ENCODE measurements at places on chromosomes 3 and 15.

DNA sequence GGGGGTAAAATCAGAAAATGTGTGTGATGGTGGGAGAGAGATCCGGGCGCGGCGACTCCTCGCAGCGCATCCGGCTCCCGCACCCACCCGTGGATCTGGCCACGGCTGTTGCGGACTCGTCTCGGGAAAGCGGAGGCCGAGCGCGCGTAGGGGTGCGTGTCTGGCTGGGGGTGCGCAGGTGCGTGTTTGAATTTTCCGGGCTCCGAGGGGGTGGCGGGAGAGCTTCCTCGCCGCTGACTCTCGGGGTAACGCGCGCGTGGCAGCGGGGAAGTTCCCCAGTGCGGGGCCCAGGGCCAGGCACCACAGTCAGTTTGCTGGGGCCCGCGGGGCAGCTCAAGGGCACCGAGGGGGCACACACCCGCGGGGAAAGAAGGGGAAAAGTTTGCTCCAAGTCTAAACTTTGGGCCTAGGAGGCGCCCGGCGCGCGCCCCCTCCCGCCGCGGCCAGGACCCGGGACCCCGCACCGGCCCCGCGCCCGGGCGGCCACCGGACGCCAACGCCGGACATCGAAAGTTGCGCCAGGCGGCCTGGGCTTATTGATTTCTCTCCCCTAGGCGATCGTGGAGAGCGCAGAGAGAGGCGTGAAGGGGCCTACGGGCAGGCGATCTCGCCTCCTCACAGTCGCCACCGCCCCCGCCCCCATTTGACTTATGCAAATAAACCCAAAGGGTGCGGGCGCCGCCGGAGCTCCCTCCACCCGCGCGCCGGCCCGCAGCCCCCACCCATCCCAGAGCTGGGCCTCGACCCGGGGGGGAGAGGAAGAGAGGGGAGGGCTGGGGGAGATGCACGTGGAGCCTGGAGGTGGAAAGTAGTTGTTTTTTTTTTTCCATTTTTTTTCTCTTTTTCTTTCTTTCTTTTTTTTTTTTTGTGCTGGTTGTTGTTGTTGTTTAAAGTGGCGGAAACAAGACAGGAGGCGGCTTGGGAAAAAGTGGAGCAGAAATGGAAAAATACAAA is 639 bp downstream of the FOXP1 start:
- peak; percentile 41 for DNase-seq

GRCh38 chr3:33751336-33751735 is 33.3 kb upstream of the CLASP2 start:
- DNase-seq = no peak

- no peak for DNase-seq
These were observed 377.7 kb upstream of the RBMS3 start for GRCh38 chr3:28903171-28903601.

DNA sequence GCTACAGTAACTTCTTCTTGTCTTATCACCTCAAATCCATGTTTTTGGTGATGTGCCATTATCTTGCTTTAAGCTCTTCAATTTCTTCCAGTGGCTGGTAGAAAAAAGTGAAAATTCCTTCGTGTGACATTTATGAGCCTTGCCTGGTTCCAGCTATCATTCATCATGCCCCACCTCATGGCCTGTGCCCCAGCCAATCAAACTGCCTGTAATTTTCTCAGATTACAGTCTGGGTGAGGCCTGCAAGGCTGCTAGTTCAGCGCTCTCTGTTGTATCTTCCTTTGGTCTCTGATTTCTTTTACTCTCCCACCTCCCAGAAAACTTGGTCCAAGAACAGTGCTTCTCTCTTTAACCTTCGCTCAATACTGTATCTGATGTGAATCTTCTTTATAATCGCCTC is 249.3 kb upstream of the ZNF717 start:
- no peak for DNase-seq

DNA sequence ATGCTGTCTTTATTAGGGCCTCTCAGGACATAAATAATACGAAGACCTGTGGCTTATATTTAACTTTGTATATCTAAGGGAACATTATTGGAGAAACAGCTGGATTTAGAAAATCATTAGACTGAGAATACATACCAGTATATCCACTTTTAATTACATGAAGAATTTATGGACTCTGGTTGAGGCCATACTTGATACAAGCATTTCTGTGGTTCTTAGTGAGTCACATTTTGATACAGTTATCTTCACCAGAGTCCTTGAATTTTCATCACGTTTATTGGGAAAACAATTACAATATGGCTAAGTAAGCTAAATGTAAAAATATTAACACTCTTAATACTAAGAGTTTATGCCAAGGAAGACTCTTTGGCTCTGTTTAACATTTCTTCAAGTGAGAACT is 9.9 kb downstream of the KIF23 start:
- DNase-seq = no peak

- DNase-seq = no peak
These were observed 15.9 kb upstream of the SMAD3 start for GRCh38 chr15:67049351-67050044.

GRCh38 chr3:89223188-89223587 is 115.8 kb downstream of the EPHA3 start:
- DNase-seq = no peak

GRCh38 chr3:42961633-42962032 is 17.5 kb upstream of the GASK1A start:
- no peak for DNase-seq

GRCh38 chr3:15361494-15362214 is 29.3 kb upstream of the SH3BP5 start:
- DNase-seq = peak; percentile 86

- DNase-seq = no peak
These were observed 10.3 kb upstream of the ABHD10 start for GRCh38 chr3:111968319-111969054.

- no peak for DNase-seq
These were observed 995 bp downstream of the CHST14 start for GRCh38 chr15:40471808-40472150.

DNA sequence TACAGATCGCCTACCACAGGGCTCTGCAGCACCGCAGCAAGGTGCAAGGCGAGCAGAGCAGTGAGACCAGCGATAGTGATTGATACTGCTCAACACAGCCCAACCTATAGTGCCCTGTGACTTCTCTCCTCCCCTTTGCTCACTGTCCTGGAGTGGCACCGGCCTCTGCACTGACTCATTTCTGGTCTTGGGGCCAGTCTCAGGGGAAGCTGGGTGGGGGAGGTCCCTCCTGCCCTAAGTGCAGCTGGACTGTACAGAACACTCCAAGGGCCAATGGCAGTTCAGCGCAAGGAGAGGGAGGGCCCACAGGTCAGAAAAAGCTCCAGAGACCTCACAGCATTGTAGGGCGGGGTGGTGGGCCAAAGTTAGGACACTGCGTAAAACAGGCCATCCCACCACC is 2.5 kb upstream of the OGG1 start:
- no peak for DNase-seq

DNA sequence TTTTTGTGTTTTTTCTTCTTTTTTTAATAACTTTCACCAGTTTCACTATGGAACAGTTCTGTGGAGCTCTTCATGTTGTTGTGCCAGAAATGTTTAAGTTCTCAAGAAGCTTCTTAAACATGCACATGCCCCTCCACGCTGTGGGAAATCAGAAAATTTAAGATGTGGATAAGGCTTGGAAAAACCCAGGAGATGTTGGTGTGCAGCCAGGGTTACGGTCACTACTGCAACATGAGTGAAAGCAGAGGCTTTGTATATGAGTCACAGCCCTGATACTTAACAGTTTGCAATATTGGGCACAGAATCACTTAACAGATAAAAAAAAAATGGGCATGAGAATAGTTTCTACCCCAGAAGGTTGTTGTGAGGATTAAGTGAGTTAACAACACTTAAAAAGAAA is 399.9 kb downstream of the LRTM1 start:
- DNase-seq = no peak

GRCh38 chr15:92454555-92455105 is 60.9 kb downstream of the ST8SIA2 start:
- no peak for DNase-seq

DNA sequence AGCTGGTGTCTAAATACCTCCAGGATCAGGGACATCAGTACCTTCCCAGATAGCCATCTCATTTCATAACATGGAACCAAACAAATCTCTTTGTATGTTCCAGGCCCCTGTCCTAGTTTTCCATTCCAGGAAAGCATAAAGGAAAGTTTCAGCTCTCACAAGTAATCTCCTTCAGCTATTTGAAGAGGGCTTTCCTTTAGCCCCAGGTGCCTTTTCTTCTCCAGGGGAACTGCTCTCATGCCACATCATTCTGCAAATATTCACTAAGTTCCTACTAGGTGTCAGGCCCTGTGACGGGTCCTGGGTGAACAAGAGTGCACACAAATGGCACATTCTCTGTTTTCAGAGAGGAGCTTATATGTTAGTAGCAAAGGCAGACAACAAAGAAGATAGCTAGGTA is 136.1 kb downstream of the ADAMTS9 start:
- DNase-seq = no peak

GRCh38 chr15:38130740-38131498 is 121.7 kb upstream of the SPRED1 start:
- DNase-seq = no peak

GRCh38 chr3:102037209-102037608 is 187.9 kb downstream of the NFKBIZ start:
- DNase-seq = no peak

- no peak for DNase-seq
These were observed 121.0 kb downstream of the PDZRN3 start for GRCh38 chr3:73503781-73504180.

GRCh38 chr15:33813891-33814290 is 154.4 kb upstream of the CHRM5 start:
- DNase-seq = no peak

DNA sequence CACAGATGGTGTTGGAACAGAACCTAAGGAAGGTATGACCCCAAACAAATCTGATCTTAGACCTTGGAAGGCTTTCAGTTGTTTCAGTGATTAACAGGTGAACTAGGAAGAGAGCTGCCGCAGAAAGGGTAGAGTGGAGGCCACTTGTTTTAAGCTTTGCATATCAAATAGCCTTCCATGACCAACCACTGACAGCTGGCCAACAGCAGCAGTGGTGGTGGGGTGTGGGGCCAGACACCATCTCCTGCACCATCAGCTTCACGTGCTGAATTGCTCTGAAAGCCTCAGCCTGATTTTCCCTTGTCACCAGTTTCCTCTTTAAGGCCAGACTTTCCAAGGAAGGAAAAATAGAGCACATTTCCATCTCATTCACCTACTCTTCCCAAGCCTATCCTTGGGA is 16.6 kb upstream of the OSBPL11 start:
- DNase-seq = no peak

- DNase-seq = no peak
These were observed 135.0 kb upstream of the PRR20G start for GRCh38 chr3:127422663-127423375.
